Hematopoietic multipotent progenitor cell treated with erythropoietin and hydrocortisone succinate and interleukin-3 and kit ligand, for 15 days (in vitro differentiated cells): ENCODE measurements at places on chromosomes 5 and 9.

- no peak for DNase-seq
These were observed 64.2 kb downstream of the PCA3 start for GRCh38 chr9:76828447-76828846.

GRCh38 chr5:122301016-122301415 lies 11.0 kb upstream of the SNCAIP start:
- no peak for DNase-seq

DNA sequence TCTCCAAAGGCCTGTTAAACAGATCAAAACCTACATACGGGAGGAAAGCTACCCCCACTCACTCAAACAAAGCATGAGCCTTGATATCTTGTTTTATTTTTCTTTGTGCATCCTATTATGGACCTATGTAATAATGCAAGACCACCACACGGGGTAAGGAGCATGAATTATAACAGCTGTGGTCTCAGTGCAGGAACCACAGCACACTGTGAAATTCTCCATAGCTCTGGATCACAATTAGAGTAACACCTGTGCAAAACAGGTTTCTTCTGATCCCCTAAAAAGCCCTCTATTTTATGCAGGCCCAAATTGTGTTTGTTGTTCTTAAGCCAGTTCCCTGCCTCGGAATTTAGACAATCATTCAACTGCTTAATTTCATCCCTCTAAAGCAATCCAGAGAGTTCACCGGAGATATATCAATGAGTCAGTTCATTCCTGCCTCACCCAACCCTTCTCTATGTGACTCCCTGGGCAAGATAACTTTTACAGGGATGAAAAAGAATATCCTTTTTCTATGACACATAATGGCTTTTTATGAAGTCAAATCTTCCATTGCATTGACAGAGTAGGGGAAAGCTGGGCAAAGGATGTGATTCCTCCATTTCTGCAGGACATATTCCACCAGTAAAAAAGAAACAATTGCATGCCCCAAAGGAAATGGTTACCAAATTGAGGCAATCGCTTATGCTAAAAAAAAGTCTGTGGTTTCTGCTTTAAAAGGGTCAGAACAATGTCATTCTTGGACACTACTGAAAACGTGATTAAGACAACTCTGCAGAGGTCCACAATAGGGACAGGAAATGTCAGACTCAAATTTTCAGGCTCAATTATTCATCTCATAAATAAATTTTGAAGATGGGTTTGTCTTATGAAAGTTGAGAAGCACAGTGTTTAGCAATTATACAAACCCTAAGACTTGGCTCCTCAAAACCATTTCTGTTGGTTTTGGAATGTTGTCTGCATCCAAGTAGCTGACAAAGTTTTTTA lies 41.6 kb upstream of the FST start:
- DNase-seq = no peak

DNA sequence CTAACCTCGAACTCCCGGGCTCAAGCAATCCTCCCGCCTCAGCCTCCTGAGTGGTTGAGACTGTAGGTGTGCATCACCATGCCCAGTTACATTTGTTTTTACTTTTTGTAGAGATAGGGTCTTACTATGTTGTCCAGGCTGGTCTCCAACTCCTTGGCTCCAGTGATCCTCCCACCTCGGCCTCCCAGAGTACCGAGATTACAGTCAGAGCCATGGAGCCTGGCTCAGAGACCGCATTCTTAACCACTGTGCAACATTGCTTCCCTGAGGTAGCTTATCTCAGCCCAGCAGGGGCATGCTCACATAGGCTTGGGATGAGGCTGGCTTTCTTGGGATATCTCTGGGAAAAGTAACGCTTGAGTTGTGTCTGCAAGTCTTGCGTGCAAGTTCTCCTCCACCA lies 99.7 kb downstream of the SPRY4 start:
- no peak for DNase-seq
